SK-MEL-5 (cell line): ENCODE measurements at places on chromosomes 4 and X.

GRCh38 chr4:65831828-65832227 is 161.5 kb upstream of the EPHA5 start:
- no peak for DNase-seq

- no peak for DNase-seq
Measured at GRCh38 chrX:134642386-134642785, 15.9 kb downstream of the PLAC1 start.

DNA sequence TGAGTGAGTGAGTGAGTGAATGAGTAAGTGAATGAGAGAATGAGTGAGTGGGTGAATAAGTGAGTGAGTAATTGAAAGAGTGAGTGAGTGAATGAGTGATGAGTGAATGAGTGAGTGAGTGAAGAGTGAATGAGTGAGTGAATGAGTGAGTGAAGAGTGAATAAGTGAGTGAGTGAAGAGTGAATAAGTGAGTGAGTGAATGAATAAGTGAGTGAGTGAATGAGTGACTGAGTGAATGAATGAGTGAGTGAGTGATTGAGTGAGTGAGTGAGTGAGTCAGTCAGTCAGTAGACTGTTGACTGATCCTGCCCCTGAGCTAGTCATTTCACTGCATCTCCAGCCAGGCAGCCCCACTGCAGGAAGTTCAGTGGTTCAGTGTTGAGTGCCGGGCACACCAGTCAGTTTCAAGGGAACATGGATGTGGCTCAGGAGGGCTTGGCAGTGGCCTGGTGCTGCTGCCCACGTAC is 228.4 kb upstream of the PSAPL1 start:
- DNase-seq, result no peak

GRCh38 chr4:15672101-15672500 is 9.5 kb upstream of the FAM200B start:
- no peak for DNase-seq

- no peak for DNase-seq
Measured at GRCh38 chr4:182169987-182170386, 73.2 kb upstream of the TENM3 start.
